Astrocyte of the hippocampus (primary cell): ENCODE measurements at places on chromosomes 1 and 21.

GRCh38 chr1:6162773-6163172 lies 17.3 kb downstream of the CHD5 start:
- DNase-seq = no peak

DNA sequence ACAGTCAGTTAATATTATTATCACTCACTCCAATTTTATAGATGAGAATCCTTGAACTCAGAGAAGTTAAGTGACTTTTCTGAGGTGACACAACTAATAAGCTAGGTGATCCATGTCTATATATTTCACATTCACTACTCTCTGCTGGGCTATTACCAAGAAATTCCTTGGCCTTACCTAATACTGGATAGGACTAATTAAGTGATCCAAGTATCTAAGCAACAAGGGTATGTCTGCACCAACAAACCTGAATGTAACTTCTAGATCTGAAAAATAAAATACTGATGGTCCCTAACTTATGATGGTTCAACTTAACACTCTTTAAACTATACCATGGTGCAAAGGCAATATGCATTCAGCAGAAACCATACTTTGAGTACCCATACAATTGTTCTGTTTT lies 14.8 kb upstream of the CASQ2 start:
- no peak for DNase-seq

GRCh38 chr21:34935898-34936297 lies 113.2 kb downstream of the RUNX1 start:
- DNase-seq = no peak

- DNase-seq = no peak
Observed at GRCh38 chr1:178405137-178405536, 91.6 kb downstream of the CLEC20A start.

DNA sequence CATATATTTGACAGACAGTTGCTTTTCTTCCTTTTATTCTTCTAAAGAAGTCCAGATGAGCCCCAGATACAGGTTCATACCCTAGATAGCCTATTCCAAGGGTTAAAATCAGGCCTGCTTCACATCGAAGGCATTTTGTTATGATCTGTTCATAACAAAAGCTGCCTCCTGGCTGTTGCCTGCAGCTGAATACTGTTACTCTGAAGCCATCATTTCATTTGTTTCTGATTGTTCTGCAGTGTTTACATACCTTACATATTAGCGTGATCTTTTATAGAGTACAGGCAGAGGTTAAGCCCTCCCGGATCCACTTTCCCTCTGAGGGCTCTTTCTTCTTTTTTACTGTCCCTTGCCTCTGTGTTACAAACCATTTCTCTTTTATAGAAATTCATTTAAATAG lies 219.0 kb upstream of the HOOK1 start:
- peak; percentile 24 for DNase-seq
